CD4-positive, alpha-beta T cell (primary cell): ENCODE measurements at places on chromosomes 5 and 9. TPM values are rescaled to one million over a fixed set of nuclear protein-coding genes. Genes with fewer than 3 reads are reported as not detected.

Gene PKD2L2
- total RNA-seq, result not detected

Gene MYO10
- total RNA-seq, result not detected

DNA sequence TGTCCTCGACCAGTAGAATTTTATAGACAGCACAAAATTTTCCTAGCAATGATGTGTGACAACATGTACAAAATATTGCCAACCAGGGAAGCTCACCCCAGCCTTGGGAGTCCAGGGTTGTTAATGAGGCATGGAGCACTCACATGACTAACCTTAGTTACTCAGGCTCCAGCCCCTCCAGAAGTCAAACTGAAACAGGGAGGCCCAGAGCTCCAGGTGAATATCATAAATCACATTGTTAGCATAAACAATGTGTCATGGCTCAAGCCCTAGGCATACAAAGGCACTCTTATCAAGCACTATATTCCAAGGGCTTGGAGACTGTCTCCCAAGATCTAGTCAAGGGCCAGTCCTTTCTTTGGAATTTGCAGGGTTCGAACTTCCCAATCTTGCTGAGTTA is 44.4 kb downstream of the TNFAIP8 start:
- no peak for DNase-seq

- DNase-seq, result no peak
Observed at GRCh38 chr5:89293810-89294209, 410.8 kb upstream of the MEF2C start.

DNA sequence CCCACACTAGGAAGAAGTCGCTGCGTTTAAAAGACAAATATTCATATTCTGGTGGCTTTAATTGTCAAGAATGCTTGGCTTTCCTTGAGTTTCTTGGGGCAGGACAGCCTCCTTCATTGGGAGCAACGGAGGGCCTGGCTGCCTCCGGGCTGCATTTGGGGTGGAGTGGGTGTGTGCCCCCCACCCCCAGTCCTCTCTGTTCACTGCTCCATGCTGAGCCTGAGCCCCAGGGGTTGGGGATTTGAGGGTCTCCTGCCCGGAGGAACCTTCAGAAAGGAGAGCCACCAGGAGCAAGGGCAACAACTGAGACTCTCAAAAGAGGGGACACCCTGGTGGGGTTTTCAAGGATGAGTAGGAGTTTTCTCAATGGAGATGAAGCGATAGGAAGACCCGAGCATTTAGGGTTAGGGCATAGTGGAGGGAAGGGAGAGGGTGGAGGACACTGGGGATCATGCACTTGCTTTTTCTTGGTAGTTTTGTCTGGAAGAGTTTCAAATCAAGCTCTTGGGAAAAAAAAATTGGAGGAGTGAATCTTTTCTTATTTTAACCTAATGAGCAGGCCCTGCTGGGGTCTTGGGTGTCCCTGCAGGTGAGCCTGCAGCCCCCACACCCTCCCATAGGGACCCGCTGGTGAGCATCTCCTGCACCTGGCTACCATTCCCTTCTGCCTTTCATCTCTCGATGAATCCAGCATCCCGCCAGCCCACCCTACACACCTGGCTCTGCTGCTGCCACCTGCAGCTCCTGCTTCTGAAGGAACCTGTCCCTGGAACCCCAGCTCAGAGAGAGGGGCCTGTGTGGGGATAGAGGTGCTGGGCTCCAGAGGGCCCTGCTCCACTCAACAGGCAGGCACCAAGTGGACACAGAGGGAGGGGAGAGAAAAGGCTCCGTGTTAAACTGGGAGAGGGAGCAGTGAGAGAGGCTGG is 4.1 kb downstream of the SLC6A19 start:
- DNase-seq, result no peak

- no peak for DNase-seq
Observed at GRCh38 chr9:105959531-105959930, 265.2 kb downstream of the TMEM38B start.
